Skin of body (tissue), 3 donors: ENCODE measurements at places on chromosomes 6 and 20. TPM values are rescaled to one million over a fixed set of nuclear protein-coding genes. Genes with fewer than 3 reads are reported as not detected.

Gene RSPO3
- 8.6 TPM for total RNA-seq

Gene ZNF311
- 1.5 TPM for total RNA-seq

Gene BTN1A1
- not detected for total RNA-seq

GRCh38 chr6:143544011-143544696 lies 32.6 kb upstream of the FUCA2 start:
- DNase-seq, result no peak

Gene LTA
- not detected for total RNA-seq

- peak; percentile 57 for DNase-seq
Measured at GRCh38 chr20:44805979-44806620, 4.2 kb downstream of the RIMS4 start.

Gene SEMG1
- total RNA-seq, result not detected

Gene UNC93A
- 0.69 TPM for total RNA-seq

DNA sequence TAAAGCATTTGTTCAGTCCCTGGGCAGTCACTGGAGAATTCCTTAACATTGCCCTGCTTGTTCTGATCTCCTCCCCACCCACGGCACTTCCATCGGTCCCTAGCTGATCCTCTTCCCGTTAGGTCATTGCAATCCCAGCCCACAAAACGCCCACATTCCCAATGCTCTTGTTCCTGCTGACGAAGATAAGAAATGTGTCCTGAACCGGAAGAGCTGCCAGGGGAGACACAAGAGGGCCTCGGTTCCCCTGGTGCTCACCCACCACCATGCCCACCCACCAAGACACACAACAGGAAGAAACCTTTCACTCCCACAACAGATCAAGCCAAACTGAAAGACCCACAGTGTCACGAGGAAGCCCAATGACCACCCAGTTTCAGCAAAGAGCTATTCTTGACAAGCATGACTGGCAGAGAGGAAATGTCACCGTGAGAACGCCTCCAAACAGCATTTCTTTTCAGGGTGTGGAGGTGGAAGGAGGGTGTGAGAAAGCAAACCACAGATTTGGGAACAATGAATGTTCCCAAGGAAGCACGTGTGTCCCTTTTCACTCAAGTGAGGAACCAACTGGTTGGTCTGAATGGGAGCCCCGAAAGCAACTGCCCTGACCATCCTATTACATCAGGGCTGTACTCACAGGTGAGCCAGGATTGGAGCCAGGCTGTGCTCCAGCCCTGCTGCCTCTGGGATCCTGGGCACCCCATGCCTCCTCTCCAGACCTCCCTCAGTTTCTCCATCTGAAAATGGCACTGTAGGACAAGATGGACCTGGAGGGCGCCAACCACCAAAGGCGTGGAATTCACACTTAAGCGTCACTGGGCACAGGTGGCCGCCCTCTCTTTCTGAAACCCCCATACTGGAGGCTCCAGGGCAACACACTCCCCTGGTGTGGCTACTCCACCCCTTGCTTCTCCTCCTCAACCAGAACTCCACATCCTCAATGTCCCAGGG lies 97.5 kb downstream of the ZMYND8 start:
- no peak for DNase-seq

- peak; percentile 16 for DNase-seq
Measured at GRCh38 chr6:80277501-80277900, 171.0 kb downstream of the BCKDHB start.

Gene RHAG
- total RNA-seq, result 5.8 TPM

Gene CNBD2
- total RNA-seq, result 2.7 TPM

- DNase-seq, result no peak
Measured at GRCh38 chr6:48826901-48827701, 636.0 kb downstream of the MMUT start.

DNA sequence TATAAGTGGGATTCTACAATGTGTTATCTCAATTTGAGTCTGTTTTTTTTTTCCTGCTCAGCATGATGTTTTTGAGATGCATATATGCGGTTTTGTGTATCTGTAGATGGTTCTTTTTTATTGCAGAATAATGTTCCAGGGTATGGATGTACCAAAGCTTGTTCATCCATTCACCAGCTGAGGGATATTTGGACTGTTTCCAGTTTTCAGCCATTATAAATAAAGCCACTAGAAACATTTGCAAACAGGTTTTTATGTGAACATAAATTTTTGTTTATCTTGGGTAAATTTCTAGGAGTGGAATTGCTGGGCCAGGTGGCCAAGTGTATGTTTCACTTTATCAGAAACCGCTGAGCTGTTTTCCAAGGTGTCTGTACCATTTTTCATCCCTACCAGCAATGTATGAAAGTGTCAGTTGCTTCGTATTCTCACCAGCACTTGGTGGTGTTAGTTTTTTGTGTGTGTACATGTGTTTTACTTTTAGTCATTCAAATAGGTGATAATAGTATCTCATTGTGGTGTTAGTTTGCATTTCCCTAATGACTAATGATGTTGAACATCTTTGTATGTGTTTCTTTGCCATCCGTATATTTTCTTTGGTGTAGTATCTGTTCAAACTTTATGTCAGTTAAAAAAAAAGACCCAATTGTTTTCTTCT lies 124.2 kb downstream of the CEBPB start:
- DNase-seq, result no peak

Gene ANKRD66
- not detected for total RNA-seq

Gene HDGFL1
- total RNA-seq, result not detected

- no peak for DNase-seq
Measured at GRCh38 chr6:36347621-36348020, 10.9 kb upstream of the BNIP5 start.

DNA sequence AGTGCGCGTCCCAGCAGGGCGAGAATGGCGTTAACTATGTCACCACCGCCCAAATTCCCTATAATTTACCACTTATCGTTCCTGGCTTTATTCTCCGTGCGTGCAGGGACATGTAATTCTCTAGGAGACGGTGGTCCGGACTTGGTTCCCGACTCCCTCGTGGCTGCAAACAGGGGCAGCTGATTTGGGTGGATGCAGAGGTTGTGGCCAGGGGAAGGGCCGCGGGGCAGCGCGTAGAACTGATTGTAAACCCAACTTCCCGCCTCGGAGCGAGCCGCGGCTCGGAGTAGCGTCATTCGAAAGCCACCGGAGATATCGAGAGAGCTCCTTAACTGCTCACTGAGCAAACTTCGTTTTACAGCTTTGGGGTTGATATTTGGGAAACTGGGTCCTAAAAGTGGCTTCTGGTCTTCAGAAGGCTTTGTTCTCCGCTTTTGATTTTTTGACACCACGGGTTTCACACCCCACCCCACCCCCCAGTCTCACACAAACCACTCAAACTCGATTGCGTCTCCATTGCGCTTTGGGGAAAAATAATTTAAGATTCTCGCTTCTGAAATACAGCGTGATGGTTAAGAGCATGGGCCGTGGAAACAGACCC lies 17.5 kb upstream of the ZSCAN9 start:
- no peak for DNase-seq

DNA sequence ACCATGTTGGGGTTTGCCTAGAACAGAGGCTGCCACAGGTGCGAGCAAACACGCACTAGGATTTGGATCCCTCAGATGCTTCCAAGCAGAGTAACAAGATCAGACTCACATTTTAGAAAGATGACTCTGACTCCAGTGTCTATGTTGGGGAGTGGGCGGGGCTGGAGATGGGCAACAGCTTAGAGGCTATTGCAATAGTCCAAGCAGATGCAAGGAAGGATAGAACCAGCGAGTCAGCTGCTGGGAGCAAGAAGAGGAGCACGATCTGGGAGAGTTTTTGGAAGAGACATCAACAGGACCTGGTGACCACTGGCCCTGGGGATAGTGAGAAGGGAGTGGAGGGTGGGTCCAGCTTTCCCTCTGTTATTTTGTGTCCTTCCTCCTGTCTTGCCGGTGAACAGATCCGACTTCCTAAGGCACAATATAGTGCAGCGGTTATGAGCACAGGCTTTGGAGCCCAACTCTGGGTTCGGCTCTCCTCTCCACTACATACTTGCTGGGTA lies 52.7 kb downstream of the FGD2 start:
- no peak for DNase-seq

Gene TCP11
- total RNA-seq, result 0.30 TPM

- no peak for DNase-seq
Measured at GRCh38 chr6:106168097-106168888, 82.2 kb downstream of the PRDM1 start.
